Mammary microvascular endothelial cell (primary cell): ENCODE measurements at places on chromosomes 6 and 20. TPM values are rescaled to one million over a fixed set of nuclear protein-coding genes. Genes with fewer than 3 reads are reported as not detected.

CST7 gene
- total RNA-seq: not detected in 2 replicates

ID1 gene
- 965 and 1,004 TPM in 2 replicates for total RNA-seq

MRPS18B gene
- total RNA-seq: 55.8 and 57.7 TPM in 2 replicates

MUC22 gene
- total RNA-seq: not detected in 2 replicates

LTA gene
- 0.13 TPM in 1 of 2 replicates, not detected in the other for total RNA-seq

SPATS1 gene
- not detected in 2 replicates for total RNA-seq

PRL gene
- not detected in 2 replicates for total RNA-seq
